ENCODE measurements at places on chromosomes 6 and 20.
A peak's percentile ranks its signal among the peaks of the same experiment; 100 is the strongest.

- DNase-seq: peak; percentile 31
These were observed 13.2 kb upstream of the MAP3K4 start for GRCh38 chr6:160978141-160978901.

GRCh38 chr6:152316024-152316423 is 321.1 kb downstream of the SYNE1 start:
- peak; percentile 98 for DNase-seq

GRCh38 chr20:5261763-5262162 is 55.0 kb downstream of the PROKR2 start:
- DNase-seq: no peak

DNA sequence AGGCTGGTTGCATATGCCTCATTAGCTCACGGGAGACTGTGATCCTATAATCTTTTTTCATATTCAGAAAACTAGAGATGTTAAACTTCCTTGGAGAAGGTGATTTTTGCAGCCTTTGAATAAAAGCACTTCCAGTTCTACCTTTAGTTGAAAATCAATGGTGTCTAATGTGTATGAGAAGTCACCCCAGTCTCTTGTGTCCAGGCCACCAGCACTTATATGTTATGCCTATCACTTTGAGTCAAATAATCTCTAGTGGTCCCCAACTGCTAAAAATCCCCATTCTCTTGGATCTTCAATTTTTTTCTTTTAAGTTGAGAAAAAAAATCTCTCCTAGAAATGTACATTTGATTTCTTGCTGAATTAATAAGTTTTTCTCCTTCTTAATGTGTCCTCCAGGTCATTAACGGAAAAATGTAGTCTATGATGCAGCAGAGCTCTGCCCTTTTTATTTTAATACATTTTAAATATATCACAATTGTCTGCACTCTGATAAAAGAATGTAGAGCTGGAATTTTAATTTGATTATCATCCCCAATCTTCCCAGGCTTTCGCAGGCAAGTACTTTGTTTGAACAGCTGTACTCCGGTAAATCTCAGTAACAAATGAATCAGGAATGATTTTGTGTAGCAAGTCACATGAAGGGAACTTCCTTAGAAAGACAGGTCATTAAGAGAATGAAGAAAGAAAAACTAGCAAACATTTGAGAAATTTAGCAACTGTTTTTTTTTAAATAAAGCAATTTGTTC is 147.0 kb downstream of the SOX4 start:
- DNase-seq: peak; percentile 52

GRCh38 chr20:53867741-53868351 is 202.5 kb downstream of the BCAS1 start:
- DNase-seq: no peak

GRCh38 chr20:15076785-15077184 is 739.4 kb upstream of the FLRT3 start:
- no peak for DNase-seq

- DNase-seq: peak; percentile 44
These were observed 95.6 kb upstream of the SUPT3H start for GRCh38 chr6:45473121-45473993.
